ENCODE measurements at places on chromosomes 7 and 10.

DNA sequence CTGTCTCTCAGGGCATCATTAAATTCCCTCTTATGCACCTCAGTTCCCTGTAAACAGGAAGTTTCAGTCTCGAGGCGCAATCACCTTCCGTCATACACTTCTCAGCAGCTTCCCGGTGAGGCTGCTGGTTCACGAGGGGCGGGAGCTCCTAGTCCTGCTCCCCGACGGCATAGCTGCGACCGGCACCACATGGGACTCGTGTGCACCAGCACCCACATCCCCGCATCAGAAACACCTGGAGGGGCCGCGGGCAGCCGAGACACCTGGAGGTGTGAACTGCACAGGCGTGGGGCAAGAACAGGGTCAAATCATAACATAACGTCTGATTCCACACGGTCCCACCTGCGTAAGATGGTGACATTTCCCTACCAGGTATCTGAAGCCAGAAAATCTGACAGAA, 52.7 kb downstream of the DIP2C start:
- H3K4me3 ChIP-seq = no peak overlapping the region
- H3K27ac ChIP-seq = no peak overlapping the region
- H3K36me3 ChIP-seq = no peaks in the 10 kb centered on the region
- no peak for DNase-seq
- no peaks in the 10 kb centered on the region for H3K4me1 ChIP-seq
- H3K27me3 ChIP-seq = no peaks in the 10 kb centered on the region

- H3K36me3 ChIP-seq = no peaks in the 10 kb centered on the region
- no peaks in the 10 kb centered on the region for H3K27me3 ChIP-seq
- H3K27ac ChIP-seq = no peak overlapping the region
- H3K4me1 ChIP-seq = no peaks in the 10 kb centered on the region
These were observed 25.6 kb upstream of the TMEM196 start for GRCh38 chr7:19798986-19799385.

- no peak overlapping the region for H3K27ac ChIP-seq
- no peaks in the 10 kb centered on the region for H3K36me3 ChIP-seq
- DNase-seq = no peak
- H3K27me3 ChIP-seq = peaks cover 18% of the 10 kb centered on the region
- peaks cover 10% of the 10 kb centered on the region for H3K4me1 ChIP-seq
These were observed 3.7 kb downstream of the IKZF1 start for GRCh38 chr7:50308203-50308531.

DNA sequence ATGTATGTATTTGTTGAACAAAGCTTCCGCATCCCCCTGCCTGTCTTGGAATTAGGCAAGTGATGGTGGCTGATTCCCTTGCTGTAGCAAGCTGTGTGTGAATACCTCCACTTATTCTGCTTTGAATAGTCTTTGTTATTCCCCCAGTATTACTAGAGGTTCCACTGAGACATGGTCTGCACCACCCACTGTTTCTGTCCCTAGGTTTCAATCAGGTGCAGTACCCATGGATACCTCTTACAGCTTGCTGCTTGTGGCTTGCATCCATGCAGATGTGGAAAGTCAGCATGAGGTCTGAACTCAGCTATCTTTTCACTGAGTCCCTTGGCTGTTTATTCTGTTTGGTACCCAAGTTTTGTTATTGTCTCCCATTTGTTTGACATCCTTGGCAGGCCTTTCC, 447.4 kb downstream of the GRM8 start:
- no peak overlapping the region for H3K4me3 ChIP-seq
- H3K27ac ChIP-seq = no peak overlapping the region
- no peak for DNase-seq
- H3K4me1 ChIP-seq = peaks cover 6% of the 10 kb centered on the region
- no peaks in the 10 kb centered on the region for H3K27me3 ChIP-seq

GRCh38 chr7:15317215-15317614, 244.6 kb downstream of the AGMO start:
- no peaks in the 10 kb centered on the region for H3K36me3 ChIP-seq
- H3K27ac ChIP-seq = no peak overlapping the region
- H3K27me3 ChIP-seq = no peaks in the 10 kb centered on the region
- H3K4me3 ChIP-seq = no peak overlapping the region
- DNase-seq = no peak

DNA sequence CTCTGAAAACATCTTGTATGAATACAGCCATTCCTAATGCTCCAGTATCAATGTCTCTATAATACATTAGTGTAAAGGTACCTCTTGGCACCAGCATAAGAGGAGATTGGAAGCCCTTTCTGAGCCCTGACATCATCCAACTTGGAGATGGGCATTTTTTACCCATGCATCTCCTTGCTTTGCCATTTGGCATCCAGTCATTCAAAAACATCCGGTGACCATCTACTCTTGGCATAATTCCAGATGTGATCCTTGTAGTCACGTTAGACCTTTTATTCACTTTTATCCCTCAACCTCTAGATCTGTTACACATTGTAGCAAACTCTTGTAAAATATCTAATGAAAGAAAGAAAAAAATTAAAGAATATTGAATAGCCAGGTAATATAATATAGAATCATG, 17.9 kb upstream of the SGMS1 start:
- H3K4me1 ChIP-seq = no peaks in the 10 kb centered on the region
- H3K4me3 ChIP-seq = no peak overlapping the region
- no peaks in the 10 kb centered on the region for H3K27me3 ChIP-seq

- H3K4me3 ChIP-seq = no peak overlapping the region
- DNase-seq = no peak
- H3K36me3 ChIP-seq = no peaks in the 10 kb centered on the region
These were observed 93.1 kb upstream of the CXCL12 start for GRCh38 chr10:44478040-44478439.

Measured in H1 (cell line).